Activated T-helper 1 cell treated with anti-CD3 and anti-CD28 coated beads, Interleukin-12 subunit alpha, Interleukin-12 subunit beta, Interleukin-2, Interleukin-4 antibody, amounts not matched to agents 30 ng/mL and 10 ng/mL and 1 ng/mL, durations not matched to agents 14 hours and 24 hours and 36 hours (primary cell): ENCODE measurements at places on chromosomes 16 and 17. TPM values are rescaled to one million over a fixed set of nuclear protein-coding genes. Genes with fewer than 3 reads are reported as not detected.

DNA sequence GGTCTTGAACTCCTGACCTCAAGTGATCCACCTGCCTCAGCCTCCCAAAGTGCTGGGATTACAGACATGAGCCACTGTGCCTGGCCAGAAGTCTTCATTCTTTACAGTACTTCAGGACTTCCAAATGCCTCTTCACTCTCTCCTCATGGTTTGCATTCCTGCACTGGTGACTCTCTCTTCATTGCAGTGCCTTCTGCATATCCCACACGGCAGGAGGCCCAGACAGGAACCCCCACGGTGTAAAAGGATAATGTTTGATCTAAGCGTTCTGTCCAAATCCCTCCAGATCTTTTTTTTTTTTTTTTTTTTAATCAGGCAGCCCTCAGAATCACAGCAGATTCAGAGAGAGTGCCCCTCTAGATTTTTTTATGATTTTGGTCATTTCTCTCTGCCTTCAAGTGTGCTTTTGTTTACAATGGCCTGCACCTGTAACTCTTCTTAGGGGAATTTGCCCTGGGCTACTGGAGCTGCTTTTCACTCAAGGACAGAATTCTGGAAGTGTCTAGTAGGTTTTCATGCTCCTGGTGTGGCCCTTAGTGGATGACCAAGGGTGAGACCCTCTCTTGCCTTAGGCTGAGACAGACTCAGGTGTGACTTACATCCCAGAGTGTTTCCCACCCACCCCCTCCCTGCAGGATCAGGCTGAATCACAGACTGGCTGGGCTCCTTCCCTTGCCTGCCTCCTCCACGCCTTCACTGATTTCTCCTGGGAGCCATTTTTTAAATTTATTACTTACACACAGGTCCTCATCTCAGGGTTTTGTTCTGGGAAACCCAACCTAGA, 19.8 kb upstream of the NF1 start:
- no peak for DNase-seq

DNA sequence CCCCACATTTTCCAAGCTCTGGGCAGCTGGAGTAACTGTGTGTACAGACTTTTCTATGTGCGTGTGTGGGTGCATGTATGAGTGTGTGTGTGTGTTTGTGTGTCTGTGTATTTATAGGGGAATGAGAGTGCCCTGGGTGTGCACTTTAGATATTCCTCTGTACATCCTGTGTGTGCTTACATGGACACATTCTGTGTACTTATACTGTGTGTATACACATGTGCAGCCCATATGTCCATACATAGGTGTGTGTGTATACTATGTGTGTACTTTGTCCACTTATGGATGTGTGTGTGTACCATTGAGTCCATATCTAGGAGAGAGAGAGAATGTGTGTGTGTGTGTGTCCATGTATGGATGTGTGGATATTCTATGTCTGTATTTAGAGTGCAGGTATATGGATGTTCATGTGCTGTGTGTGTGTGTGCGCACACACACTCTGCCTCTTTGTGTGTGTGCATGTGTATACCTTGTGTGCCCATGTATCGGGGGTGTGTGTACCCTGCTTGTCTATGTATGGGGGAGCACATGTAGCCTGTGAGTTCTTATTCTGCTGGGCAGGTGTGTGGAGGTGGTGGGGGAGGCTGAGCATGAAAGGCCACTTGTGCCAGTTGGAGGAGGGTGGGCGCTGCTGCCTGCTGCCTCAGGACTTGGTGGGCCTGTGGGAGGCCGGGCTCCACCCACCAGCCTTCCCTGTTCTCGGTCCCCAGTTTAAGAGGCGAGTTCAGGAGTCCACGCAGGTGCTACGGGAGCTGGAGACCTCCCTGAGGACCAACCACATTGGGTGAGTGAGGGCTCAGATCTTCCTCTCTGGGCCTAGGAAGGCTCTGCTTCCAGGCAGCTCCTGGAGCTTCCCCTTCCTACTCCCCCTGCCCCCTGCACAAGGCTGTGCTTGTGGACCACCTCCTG, 11.1 kb downstream of the FMNL1 start:
- DNase-seq: no peak

DNA sequence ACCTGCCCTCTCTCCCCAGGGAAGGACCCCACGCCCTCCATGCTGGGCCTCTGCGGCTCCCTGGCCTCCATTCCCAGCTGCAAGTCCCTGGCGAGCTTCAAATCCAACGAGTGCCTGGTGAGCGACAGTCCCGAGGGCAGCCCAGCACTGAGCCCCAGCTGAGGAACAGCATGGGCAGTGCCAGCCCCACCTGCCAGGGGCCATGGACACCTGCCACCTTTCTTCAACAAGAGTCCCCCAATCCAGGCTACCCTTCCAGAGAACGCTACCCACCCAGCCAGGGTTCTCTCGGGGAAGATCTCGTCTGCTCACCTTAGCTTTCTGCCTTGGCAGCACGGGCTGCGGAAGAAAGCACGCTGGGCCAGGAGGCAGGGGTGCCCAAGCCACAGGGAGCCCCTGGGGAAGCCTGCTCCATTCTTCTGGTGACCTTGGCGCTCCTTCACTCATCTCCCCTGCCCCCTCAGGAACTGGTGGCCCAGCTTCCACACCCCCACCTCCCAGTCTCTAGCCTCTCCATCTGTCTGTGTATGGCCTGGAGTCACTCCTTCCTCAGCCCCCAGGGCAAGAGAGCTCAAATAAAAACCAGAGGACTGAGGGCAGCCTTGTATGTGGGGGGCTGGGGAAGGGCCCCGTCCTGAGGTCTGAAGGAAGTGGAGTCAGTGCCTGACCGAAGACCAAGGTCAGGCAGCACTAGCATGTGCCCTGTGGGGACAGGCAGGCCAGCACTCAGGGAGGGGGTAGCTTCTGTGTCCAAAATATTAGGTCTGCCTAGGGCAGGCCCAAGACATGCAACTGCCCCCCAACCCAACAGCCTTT, 6.3 kb downstream of the SLC25A39 start:
- DNase-seq: no peak

ABI3 gene
- total RNA-seq: 32.8 and 33.0 TPM in 2 replicates

- no peak for DNase-seq
These were observed 16.4 kb downstream of the IGF2BP1 start for GRCh38 chr17:49013311-49014213.
